ENCODE measurements at places on chromosomes 4 and X.

DNA sequence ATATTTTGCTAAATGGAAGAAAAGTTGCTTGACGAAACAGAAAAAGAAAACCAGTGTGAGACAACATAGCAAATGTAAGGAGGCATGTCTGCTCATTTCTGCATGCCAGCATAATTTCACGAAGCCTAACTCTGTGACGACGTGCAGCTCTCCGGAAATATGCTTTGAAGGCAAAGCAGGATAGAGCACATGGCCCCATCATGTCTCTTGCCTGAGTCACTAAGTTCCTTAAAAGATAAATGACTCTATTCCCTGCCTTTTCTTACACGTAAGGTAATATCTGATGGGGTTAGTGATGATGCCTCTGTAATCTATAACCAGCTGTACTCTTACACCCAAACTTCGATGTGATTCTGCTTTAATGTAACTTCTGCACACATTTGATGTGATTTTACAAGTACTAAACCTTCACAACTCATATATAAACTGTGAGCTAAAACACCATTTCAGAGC is 64.5 kb downstream of the ANXA3 start:
- no peak for DNase-seq

GRCh38 chrX:1803741-1804140 is 188.9 kb downstream of the ASMT start:
- DNase-seq = no peak

DNA sequence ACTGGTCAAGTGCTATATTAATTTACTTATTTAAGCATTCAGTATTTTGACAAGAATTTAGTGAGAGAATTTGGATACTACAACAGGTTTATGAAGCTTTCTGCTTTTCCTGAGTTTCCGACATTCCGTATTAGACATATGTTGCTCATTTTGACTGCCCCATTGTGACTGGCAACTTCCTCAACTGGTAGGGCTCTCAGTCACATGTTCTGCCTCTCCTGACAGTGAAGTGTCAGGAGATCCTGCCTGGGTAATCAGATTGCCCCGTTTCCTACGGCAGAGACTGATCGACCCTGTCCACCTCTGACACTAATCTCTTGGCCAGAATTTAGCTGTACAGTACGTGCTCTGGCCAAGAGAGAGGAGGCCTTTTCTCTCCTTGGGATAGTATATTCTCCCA is 49.5 kb downstream of the CLNK start:
- DNase-seq = no peak

DNA sequence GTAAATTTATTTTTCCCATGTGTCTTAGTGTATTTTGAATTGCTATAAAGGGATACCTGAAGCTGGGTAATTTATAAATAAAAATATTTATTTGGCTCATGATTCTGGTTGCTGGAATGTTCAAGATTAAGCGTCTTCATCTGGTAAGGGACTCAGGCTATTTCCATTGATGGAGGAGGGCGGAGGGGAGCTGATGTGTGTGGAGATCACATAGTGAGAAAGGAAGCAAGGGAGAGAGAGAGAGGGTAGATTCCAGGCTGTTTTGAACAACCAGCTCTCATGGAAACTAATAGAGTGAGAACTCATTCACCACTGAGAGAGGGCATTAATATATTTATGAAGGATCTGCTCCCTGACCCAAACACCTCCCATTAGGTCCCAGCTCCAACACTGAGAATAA is 39.6 kb upstream of the ADGRL3 start:
- DNase-seq = no peak

- peak; percentile 82 for DNase-seq
Observed at GRCh38 chrX:153926858-153927671, 1.0 kb upstream of the ARHGAP4 start.

DNA sequence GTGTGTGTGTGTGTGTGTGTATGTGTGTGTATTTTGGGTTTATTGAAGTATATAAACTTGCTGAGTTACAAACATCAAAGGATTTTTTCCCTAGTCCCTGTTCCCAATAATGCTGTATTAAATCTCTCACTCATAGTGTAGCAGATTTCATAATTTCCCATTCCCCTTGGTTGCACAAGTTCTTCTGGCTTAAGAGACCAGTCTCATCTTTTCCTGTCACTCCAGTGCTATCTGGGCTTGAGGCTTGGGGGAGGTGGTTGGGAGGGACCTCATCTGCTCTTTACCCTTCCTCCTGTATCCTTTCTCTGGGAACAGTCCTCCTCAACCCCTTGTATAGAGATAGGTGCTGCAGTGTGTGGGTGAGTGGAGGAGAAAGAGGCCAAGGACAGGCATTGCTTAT is 285.4 kb upstream of the BOD1L1 start:
- no peak for DNase-seq

Data from CD4-positive, alpha-beta T cell treated with Interleukin-6 for 4 hours (primary cell).